Activated CD4-positive, alpha-beta memory T cell treated with anti-CD3 and anti-CD28 coated beads, Interleukin-2, amount 10 ng/mL, durations not matched to agents 7 days and 5 days (primary cell): ENCODE measurements at places on chromosomes 12 and 14.

- DNase-seq, result peak; percentile 17
Observed at GRCh38 chr12:119036878-119037825, 55.8 kb downstream of the SRRM4 start.

DNA sequence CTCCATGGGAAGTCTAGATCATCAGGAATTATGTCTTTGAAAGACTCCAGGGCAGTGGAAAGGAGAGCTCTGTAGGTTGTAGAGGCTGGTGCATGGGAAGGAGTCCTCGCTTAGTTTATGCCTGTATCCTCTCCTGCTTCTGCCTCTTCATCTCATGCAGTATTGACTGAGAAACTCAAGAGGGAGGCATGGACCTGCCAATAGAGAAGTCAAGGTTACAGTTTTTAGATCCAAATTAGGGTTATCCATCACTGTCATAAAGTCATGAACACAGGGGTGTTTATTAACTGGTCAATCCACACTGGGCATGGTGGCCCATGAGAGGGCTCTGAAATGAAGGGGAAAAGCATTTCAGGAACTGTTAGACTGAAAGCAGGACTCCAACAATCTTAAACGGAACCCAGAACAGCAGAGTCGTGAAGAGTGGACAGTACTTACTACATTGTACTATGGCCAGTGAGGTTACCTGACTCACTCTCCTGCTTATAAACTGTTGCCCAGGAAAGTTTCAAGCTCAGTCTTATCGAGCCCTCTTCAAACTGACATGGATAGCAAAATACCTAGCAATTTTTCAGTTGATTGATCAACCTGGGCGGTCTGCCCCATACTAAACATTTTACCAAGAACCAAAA, 30.1 kb upstream of the DHRS7 start:
- DNase-seq, result no peak

DNA sequence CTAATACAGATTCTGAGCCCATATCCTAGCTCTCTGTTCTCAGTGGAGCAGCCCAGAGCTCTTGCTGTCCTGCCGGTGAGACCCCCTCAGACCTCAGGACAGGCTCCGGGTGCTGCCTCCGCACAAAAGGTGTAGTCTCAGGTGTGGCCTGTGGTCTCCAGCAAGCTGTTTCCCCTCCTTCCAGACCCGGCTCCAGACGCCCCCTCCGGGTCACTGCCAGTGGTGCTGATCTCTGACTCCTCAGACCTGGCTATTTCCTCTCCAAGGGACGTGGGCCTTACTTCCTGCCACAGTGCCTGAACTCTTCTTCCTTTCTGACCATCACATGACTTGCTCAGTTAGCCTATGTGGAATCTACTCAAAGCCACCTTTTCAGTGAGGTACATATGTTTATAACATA, 337.5 kb downstream of the GLT1D1 start:
- no peak for DNase-seq

GRCh38 chr12:79939728-79940310, 4.9 kb upstream of the PPP1R12A start:
- DNase-seq, result no peak

GRCh38 chr12:48988030-48988649, 10.0 kb downstream of the WNT1 start:
- DNase-seq, result peak; percentile 79
